ENCODE measurements at places on chromosomes 16 and 17.

DNA sequence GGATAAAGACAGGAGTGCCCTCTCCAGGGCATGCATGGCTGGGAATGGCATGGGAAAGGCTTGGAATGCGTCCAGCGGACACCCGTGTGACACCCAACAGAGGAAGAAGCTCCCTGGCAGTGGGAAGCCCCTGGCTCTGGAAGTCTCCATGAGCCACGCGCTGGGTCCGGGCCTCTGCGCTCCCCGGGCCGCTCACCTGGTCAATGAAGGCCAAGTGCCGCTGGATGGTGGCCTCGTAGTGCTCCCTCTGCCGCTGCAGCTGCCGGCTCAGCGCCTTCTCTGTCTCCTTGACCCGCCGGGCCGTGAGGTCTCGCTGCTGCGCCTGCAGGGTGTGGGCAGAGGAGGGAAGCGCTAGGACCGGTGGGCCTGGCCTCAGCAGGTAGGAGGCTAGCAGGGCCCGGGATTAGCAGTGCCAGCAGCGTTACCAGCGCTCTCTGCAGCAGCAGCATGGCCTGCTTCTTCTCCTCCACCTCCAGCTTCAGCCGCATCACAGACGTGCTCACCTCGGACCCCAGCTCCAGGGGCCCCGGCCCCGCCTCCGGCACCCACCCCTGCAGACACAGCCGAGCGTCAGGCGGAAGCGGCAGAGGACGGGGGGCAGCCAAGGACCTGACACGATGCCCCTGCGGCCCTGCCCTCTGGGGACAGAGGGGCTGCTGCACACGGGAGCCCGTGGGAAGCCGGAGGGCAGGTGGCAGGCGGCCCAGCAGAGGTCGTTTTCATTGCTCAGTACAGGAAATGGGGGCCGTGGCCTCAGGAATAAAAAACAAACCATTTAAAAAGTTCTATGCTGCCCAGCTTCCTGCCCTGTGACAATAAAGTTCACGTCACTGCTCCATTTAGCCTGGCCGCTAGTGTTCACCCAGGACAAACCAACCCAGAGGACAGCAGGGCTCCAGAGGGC is 26.0 kb downstream of the CEP131 start:
- H3K27me3 ChIP-seq: no peaks in the 10 kb centered on the region
- H3K36me3 ChIP-seq: no peaks in the 10 kb centered on the region
- no peaks in the 10 kb centered on the region for H3K4me1 ChIP-seq
- no peak overlapping the region for H3K4me3 ChIP-seq

GRCh38 chr16:11280616-11281522 is at the start of gene PRM1:
Gene PRM1, minus strand, starts transcription at chr16:11281330. Its CDS starts 92 bp downstream, at chr16:11281238.
- no peaks in the 10 kb centered on the region for H3K27me3 ChIP-seq
- H3K4me3 ChIP-seq: no peak within 1 kb of the TSS
- no peak for DNase-seq

- no peaks in the 10 kb centered on the region for H3K27me3 ChIP-seq
- no peaks in the 10 kb centered on the region for H3K36me3 ChIP-seq
- H3K27ac ChIP-seq: peak overlapping the region; percentile 77
- H3K4me3 ChIP-seq: peak overlapping the region; percentile 53
Measured at GRCh38 chr17:77451245-77451893, 310.6 kb downstream of the SEC14L1 start.

DNA sequence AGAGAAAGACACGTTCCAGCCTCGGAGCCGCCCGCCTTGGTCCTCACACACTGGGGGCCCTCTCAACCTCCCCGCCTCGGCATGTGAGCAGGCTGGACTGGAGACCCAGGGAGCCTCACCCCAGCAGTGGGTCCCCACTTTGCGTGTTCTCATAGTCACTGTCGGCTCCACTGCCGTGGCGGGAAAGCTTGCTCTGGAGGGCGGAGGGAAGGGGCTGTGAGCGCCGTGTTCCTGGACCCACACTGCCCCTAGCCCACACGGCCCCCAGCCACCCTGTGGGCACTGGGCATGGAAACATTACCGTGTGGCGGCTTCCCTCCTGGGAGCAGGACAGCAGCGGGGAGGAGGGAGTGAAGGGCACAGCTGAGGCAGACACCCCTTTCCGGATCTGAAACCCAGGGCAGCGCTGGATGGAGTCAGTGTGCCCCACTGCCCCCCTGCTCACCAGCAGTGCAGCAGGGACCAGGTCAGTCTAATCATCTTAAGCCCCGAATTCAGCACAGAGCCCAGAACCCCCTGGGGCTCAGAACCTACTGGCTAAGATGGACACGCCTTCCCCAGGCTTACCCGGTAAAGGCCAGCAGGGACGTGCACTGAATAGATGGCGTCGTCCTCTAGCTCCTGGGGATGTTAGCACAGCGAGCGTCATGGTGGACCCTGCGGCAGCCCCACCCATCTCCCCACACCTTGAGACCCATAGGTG is 7.2 kb downstream of the TP53I13 start:
- no peak for DNase-seq
- H3K36me3 ChIP-seq: peaks cover 21% of the 10 kb centered on the region
- H3K27ac ChIP-seq: no peak overlapping the region
- no peaks in the 10 kb centered on the region for H3K27me3 ChIP-seq
- H3K4me3 ChIP-seq: no peak overlapping the region

DNA sequence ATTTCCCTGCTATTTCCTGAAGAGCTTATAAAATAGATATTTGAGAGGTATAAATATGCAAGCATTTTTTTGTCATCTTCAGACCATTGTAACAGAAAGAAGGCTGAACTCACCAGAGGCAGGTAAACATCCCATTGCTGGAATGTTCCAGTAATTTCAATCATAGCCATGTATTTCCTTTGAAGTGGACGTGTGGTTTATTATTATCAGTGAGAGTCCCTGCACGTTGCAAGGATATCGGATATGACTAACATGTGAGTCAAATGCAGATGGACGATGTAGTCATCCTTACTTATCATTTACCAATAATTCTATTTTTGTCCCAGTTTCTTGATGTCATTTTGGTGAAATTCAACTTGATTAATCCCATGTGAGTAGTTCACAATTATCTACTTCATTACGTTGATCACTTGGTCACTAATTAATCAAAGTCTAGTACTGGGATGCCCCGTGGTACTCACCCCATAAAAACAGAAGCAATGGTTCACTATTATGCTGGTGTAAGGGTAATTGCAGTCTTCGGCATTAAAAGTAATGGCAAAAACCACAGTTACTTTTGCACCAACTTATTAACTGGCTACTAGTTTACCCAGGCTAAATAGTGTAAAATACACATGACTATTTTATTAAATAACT is 89.5 kb downstream of the VAT1L start:
- no peak for DNase-seq
- H3K27me3 ChIP-seq: peaks cover 2% of the 10 kb centered on the region
- no peaks in the 10 kb centered on the region for H3K36me3 ChIP-seq

GRCh38 chr16:87712184-87712762 is 53.5 kb downstream of the KLHDC4 start:
- no peaks in the 10 kb centered on the region for H3K4me1 ChIP-seq
- peaks cover 25% of the 10 kb centered on the region for H3K36me3 ChIP-seq
- H3K27me3 ChIP-seq: no peaks in the 10 kb centered on the region
- no peak for DNase-seq

- H3K4me1 ChIP-seq: no peaks in the 10 kb centered on the region
- H3K27ac ChIP-seq: no peak overlapping the region
- H3K27me3 ChIP-seq: no peaks in the 10 kb centered on the region
- H3K36me3 ChIP-seq: no peaks in the 10 kb centered on the region
Measured at GRCh38 chr16:57555831-57556230, 13.4 kb downstream of the ADGRG5 start.

DNA sequence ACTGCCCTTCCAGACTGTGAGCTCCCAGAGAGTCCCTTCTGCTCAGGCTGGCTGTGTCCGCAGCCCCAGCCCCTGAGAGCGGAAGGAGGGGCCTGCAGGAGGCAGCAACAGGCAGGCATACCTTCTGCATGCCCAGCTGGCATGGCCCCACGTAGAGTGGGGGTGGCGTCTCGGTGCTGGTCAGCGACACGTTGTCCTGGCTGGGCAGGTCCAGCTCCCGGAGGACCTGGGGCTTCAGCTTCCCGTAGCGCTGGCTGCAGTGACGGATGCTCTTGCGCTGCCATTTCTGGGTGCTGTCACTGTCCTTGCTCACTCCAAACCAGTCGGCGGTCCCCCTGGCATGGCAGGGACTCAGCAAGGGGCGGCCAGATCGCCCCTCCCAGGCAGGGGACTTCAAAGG is 9.0 kb downstream of the RHBDF1 start:
- no peak for DNase-seq
- H3K4me3 ChIP-seq: no peak overlapping the region
- peaks cover 21% of the 10 kb centered on the region for H3K4me1 ChIP-seq
- H3K27ac ChIP-seq: no peak overlapping the region
- H3K36me3 ChIP-seq: no peaks in the 10 kb centered on the region

All from liver (tissue), 10 donors.